SJSA1 (cell line): ENCODE measurements at places on chromosomes 12 and 14. TPM values are rescaled to one million over a fixed set of nuclear protein-coding genes. Genes with fewer than 3 reads are reported as not detected.

- H3K4me1 ChIP-seq, result peaks cover 24% of the 10 kb centered on the region
- no peak for DNase-seq
- peak overlapping the region; percentile 81 for H3K27ac ChIP-seq
- no peaks in the 10 kb centered on the region for H3K27me3 ChIP-seq
- H3K36me3 ChIP-seq, result peaks cover 6% of the 10 kb centered on the region
These were observed 69.9 kb downstream of the RASSF3 start for GRCh38 chr12:64680235-64680634.

DNA sequence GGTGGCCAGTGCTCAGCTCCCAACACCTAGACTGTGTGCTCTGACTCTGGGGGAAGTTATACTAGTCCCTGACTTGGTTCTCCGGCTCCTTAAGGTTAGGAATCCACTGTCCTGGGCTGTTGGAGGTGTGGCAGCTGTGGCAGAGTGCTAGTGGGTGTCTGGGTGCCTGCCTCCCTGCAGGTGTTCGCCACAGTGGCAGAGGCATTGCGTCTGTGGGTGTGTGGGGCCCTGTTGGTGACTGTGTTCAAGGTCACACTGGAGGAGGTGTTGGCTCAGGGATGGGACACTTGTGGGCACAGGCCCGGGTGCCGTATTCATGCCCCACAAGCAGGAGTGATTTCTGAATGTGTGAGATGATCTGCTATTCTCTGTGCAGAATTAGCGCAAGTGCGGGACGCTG lies 467.4 kb downstream of the TMEM121 start:
- H3K36me3 ChIP-seq, result no peaks in the 10 kb centered on the region
- no peaks in the 10 kb centered on the region for H3K4me1 ChIP-seq
- H3K4me3 ChIP-seq, result no peak overlapping the region

WIF1 gene
- not detected in 2 replicates for total RNA-seq

- no peak for DNase-seq
- H3K36me3 ChIP-seq, result no peaks in the 10 kb centered on the region
- H3K4me1 ChIP-seq, result peaks cover 6% of the 10 kb centered on the region
- no peak overlapping the region for H3K27ac ChIP-seq
These were observed 482 bp downstream of the TMEM30B start for GRCh38 chr14:61280526-61281185.

OR10P1 gene
- not detected in 2 replicates for total RNA-seq

SMAGP gene
- total RNA-seq, result 22.8 and 32.5 TPM in 2 replicates

DNA sequence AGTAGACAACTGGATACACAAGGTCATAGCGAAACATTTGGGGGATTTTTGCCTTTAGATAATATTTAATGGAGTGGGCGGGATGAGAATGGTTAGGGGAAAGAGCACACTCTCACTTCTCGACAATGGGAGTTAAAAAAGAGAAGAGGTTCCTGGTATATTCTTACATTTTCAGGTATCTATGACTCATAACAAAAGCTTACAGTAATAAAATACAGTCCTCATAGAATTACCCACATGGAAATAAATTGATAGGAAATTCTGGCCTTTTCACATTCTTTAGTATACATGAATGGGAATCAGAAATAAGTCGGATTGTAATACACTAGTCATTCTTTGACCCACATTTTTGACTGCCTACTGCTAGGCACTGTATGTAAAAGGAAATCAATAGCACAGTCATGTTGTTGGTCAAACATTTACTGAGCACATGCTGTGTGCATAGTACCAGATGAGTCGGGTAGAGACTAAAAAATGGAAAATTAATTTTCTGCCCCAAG lies 8.2 kb upstream of the CRADD start:
- no peaks in the 10 kb centered on the region for H3K4me1 ChIP-seq
- H3K27ac ChIP-seq, result no peak overlapping the region
- no peak overlapping the region for H3K4me3 ChIP-seq
- H3K27me3 ChIP-seq, result no peaks in the 10 kb centered on the region

ADCY4 gene
- total RNA-seq, result not detected in 2 replicates

DNA sequence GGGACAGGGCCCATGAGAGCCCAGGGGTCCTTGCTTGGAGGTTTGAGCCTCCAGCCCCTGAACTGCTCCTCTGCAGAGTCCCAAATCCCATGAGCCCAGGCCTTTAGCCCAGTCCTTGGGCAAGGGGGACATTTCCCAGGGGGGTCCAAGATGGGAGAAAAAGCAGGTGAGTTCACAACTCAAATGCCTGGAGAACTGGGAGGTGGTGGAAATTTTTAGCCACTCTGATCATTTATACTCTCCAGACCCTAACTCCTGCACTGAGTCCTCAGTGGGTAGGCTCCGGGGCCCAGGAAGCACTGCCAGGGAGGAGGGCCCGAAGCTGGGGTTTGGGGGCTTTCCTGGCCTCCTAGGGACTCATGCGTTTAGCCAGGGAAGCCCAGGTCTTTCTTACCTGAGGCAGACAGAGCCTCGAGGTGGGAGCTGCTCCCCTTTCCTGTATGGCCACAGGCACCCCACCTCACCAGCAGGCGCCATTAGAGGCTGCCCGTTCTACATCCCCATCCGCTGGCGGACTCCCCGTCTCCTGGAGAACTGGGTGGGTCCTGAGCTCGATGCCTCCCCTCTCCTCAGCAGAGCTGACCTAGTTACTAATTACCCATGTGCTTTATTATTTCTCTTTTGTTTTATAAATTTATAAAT lies 998 bp downstream of the HNF1A start:
- no peak overlapping the region for H3K27ac ChIP-seq
- H3K27me3 ChIP-seq, result no peaks in the 10 kb centered on the region
- H3K4me3 ChIP-seq, result no peak overlapping the region
- DNase-seq, result no peak

SLC10A1 gene
- not detected in 2 replicates for total RNA-seq

DNA sequence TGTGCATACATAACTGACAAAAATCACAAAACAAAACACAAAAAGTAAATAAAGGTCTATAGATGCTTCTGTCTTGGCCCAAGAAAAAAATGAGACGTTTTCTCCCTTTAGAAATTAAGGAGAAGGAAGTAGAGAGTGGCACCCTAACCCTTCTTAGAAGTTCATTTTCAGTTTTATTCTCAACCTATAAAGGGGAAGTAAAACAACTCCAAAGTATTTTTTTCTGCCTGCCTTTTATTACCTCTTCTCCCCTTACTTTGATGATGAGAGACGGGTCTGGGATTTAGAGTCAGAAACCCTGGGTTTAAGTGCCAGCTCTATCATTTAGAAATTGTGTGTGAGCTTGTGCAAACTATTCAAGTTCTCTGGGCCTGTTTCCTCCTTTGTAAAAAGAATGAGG lies 2.8 kb downstream of the PRIM1 start:
- H3K4me1 ChIP-seq, result peaks cover 4% of the 10 kb centered on the region
- DNase-seq, result no peak
- H3K27me3 ChIP-seq, result no peaks in the 10 kb centered on the region
- H3K27ac ChIP-seq, result no peak overlapping the region

DNA sequence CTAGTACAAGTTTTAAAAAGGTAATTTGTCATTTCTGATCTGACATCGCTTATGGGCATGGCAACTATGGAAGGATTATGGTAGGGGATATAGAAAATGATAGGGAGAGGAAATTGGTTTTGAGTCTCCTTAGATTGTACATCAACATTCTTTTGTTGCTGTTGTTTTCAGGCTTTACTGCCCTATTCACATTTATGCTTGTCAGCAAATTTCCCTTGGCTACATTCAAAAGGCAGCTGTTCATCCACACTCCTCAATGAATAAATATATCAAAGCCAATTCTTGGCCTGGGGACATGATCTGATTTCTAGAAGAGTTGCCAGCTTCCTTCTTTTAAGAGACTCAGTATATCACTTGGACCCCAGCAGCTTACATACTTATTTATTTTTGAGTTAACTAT lies 283.4 kb downstream of the CEP128 start:
- no peaks in the 10 kb centered on the region for H3K36me3 ChIP-seq
- H3K4me1 ChIP-seq, result 0 out of 2 replicates have a peak, but pooled peaks cover 4% of the 10 kb centered on the region
- no peak overlapping the region for H3K27ac ChIP-seq
- H3K4me3 ChIP-seq, result no peak overlapping the region
- H3K27me3 ChIP-seq, result no peaks in the 10 kb centered on the region

POU6F1 gene
- total RNA-seq, result 1.2 and 5.8 TPM in 2 replicates

- no peaks in the 10 kb centered on the region for H3K36me3 ChIP-seq
- H3K4me3 ChIP-seq, result no peak overlapping the region
- no peaks in the 10 kb centered on the region for H3K27me3 ChIP-seq
- no peak for DNase-seq
- peaks cover 16% of the 10 kb centered on the region for H3K4me1 ChIP-seq
- H3K27ac ChIP-seq, result no peak overlapping the region
These were observed 954.9 kb downstream of the DIO2 start for GRCh38 chr14:79256380-79256779.

- H3K4me1 ChIP-seq, result no peaks in the 10 kb centered on the region
- H3K36me3 ChIP-seq, result no peaks in the 10 kb centered on the region
- no peak overlapping the region for H3K4me3 ChIP-seq
- H3K27me3 ChIP-seq, result no peaks in the 10 kb centered on the region
These were observed 63.5 kb downstream of the DPF3 start for GRCh38 chr14:72830356-72830755.

MMP19 gene
- 9.8 and 14.5 TPM in 2 replicates for total RNA-seq

GRCh38 chr14:39050389-39050788 lies 52.6 kb downstream of the SEC23A start:
- DNase-seq, result no peak
- H3K36me3 ChIP-seq, result peaks cover 78% of the 10 kb centered on the region
- H3K27me3 ChIP-seq, result no peaks in the 10 kb centered on the region
- H3K4me1 ChIP-seq, result no peaks in the 10 kb centered on the region
- no peak overlapping the region for H3K4me3 ChIP-seq
- H3K27ac ChIP-seq, result no peak overlapping the region

DNA sequence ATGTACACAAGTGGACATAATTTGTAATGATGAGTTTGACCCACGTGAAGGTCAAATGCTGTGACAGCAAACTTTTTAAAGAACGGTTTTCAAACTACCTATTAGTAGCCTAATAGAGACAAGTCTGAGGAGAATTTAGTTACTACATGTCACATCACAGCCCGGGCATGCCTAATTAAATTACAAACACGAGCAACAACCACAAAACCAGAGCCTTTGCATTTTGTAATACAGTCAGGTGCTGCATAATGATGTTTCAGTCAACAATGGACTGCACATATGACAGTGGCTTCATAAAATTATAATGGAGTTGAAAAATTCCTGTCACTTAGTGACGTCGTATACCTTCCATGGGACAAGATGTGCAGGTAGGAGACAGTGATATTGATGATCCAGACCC lies 274.5 kb downstream of the DACT1 start:
- no peak overlapping the region for H3K4me3 ChIP-seq
- peaks cover 12% of the 10 kb centered on the region; the same call in 1 of the 2 replicates for H3K4me1 ChIP-seq
- no peaks in the 10 kb centered on the region for H3K27me3 ChIP-seq
- DNase-seq, result no peak
- no peaks in the 10 kb centered on the region for H3K36me3 ChIP-seq

DNA sequence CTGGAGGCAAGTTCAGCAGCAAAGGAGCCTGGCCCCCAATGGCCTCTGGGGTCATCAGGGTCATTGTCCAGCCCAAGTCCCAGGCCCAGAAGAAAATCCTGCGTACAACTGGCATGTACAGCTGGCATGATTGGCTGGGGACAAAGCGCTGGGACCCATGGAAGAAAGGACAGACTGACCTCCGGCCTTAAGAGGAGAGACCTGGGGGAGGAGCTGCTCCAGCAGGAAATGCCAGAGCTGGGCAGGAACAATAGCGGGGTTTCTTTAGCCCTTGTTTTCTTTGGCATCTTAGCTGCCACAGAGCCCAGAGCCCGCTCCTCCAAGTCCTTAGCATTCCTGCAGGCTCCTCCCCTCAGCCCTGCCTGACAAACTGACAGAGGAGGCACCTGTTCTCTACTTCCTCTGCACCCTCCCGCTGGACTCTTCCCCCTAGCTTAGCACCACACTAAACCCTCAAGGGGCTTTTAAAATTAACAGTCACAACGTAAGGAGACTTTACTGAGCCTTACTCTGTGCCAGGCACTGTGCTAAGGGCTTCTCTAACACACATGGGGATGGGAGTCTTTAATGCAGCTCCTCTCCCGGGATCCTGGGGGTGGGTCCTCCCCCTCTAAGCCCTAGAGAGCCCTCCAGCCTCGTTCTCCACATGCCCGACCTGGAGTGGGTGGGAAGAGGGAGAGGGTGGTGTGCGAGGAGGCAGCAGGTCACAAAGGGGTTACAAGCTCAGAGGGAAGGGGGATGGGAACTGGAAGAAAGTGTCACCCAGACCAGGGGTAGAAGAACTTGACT lies 1.8 kb upstream of the AQP5 start:
- H3K4me1 ChIP-seq, result peaks cover 14% of the 10 kb centered on the region
- H3K36me3 ChIP-seq, result no peaks in the 10 kb centered on the region
- peak; percentile 68 for DNase-seq
- H3K27ac ChIP-seq, result no peak overlapping the region

DNA sequence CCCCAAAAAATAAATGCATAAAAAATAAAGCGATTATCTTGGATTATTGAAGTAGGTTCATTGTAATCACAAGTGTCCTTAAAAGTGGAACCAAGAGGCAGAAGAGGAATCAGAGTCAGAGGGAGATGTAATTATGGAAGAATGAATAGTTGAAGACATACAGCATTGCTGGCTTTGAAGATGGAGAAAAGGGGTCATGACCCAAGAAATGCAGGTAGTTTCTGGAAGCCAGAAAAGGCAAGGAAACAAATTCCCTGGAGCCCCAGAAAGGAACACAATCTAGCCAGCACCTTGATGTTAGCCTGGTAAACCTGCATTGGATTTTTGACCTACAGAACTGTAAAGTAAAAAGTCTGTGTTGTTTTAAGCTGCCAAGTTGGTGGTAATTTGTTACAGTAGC lies 57.5 kb upstream of the PTGR2 start:
- no peak overlapping the region for H3K27ac ChIP-seq
- H3K27me3 ChIP-seq, result no peaks in the 10 kb centered on the region
- no peak for DNase-seq
- peaks cover 16% of the 10 kb centered on the region for H3K4me1 ChIP-seq

- H3K4me3 ChIP-seq, result peak overlapping the region; percentile 45
- no peaks in the 10 kb centered on the region for H3K27me3 ChIP-seq
- 0 out of 2 replicates have a peak, but pooled peaks cover 3% of the 10 kb centered on the region for H3K36me3 ChIP-seq
- peaks cover 51% of the 10 kb centered on the region for H3K4me1 ChIP-seq
These were observed 1.6 kb downstream of the GSG1 start for GRCh38 chr12:13101821-13102375.

ACSM4 gene
- not detected in 2 replicates for total RNA-seq

DNA sequence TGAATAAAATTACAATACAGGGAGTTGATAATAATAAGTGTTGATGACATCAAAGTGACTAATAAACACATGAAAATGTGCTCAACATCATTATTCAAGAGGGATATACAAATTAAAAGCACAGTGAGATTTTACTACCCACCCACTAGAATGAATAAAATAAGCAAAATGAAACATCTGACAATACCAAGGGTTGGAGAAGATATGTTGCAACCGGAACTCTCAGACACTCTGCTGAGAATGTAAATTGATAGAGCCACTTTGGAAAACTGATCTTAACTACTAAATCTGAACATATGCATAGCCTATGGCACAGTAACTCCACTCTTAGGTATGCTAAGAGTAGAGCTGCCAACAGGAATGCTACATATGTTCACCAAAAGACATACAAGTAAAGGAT lies 44.0 kb upstream of the CEP83 start:
- no peak overlapping the region for H3K27ac ChIP-seq
- no peaks in the 10 kb centered on the region for H3K27me3 ChIP-seq
- no peaks in the 10 kb centered on the region for H3K36me3 ChIP-seq
- no peaks in the 10 kb centered on the region for H3K4me1 ChIP-seq
